ENCODE measurements at places on chromosomes 12 and 14. TPM values are rescaled to one million over a fixed set of nuclear protein-coding genes. Genes with fewer than 3 reads are reported as not detected.

The KLRD1 gene
- polyA plus RNA-seq, result 1.1 TPM

The LPAR5 gene
- 1.8 TPM for polyA plus RNA-seq

The TAS2R7 gene
- not detected for polyA plus RNA-seq

The LRP1 gene
- 89.4 TPM for polyA plus RNA-seq

The SOCS4 gene
- polyA plus RNA-seq, result 14.8 TPM

The AVPR1A gene
- 0.54 TPM for polyA plus RNA-seq

The OVCH1 gene
- not detected for polyA plus RNA-seq

The AKAP5 gene
- 2.6 TPM for polyA plus RNA-seq

The NAA25 gene
- 25.2 TPM for polyA plus RNA-seq

The FSCB gene
- not detected for polyA plus RNA-seq

The C14orf180 gene
- polyA plus RNA-seq, result not detected

The RFC5 gene
- 41.5 TPM for polyA plus RNA-seq

The DUSP16 gene
- polyA plus RNA-seq, result 35.3 TPM

The PIWIL1 gene
- 0.54 TPM for polyA plus RNA-seq

The PTGER2 gene
- polyA plus RNA-seq, result 3.9 TPM

The P2RX2 gene
- polyA plus RNA-seq, result 10.8 TPM

The OAS2 gene
- polyA plus RNA-seq, result 10.5 TPM

The OR6C2 gene
- not detected for polyA plus RNA-seq

The NTS gene
- 9.6 TPM for polyA plus RNA-seq

The LTB4R gene
- polyA plus RNA-seq, result 6.2 TPM

The KRT3 gene
- polyA plus RNA-seq, result not detected

The NKX2-1 gene
- 148 TPM for polyA plus RNA-seq

The MIPOL1 gene
- 7.7 TPM for polyA plus RNA-seq

The PLA2G1B gene
- 0.89 TPM for polyA plus RNA-seq

The IGFBP6 gene
- polyA plus RNA-seq, result 25.1 TPM

Measured in right lung (tissue), 10 donors.